ENCODE measurements at places on chromosomes 13 and 19. TPM values are rescaled to one million over a fixed set of nuclear protein-coding genes. Genes with fewer than 3 reads are reported as not detected.

GRCh38 chr13:30105381-30105780 lies 202.0 kb downstream of the KATNAL1 start:
- H3K27ac ChIP-seq = no peak overlapping the region
- peak; percentile 60 for DNase-seq
- H3K27me3 ChIP-seq = no peaks in the 10 kb centered on the region
- H3K36me3 ChIP-seq = no peaks in the 10 kb centered on the region

GRCh38 chr19:35719402-35720162 lies 1.8 kb downstream of the KMT2B start:
- peak overlapping the region; percentile 85 for H3K27ac ChIP-seq
- no peak for DNase-seq
- peaks cover 26% of the 10 kb centered on the region for H3K4me1 ChIP-seq
- H3K36me3 ChIP-seq = peaks cover 44% of the 10 kb centered on the region
- H3K4me3 ChIP-seq = peak overlapping the region; percentile 88

DNA sequence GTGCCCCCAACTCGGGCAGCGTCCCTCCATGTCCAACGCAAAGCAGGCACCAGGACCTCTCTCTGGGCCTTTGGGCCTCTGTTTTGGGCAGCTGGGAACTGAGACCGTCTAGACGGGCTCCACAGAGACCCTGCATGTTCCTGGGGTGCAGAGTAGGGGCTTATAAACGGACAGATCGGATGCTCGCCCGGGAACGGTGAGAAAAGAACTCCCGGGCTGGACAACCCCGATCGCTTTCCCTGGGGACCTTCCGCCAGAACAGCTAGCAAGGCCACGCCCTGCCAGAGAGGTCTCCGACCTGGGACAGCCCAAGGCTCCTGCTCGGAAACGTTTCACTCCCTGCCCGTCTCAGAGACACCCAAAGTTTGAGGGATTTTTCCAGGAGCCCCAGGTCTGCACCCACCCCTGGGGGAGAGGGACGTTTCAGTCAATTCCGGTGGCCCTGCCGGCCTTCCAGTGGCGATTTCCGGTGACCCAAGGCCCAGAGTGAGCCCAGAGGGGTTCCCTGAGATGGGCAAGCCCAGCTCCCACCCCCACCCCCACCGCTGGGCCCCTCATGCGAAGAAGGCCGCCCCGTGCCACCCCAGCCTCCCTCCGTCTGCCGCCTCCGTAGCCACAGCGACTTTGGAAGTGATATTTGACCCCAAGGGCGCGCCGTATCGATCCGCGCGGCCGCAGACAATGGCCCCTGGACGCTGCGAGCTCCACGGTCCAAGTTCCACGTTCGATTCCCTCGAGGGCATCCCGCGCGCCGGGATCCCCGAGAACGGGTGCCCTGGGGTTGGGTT lies 1.7 kb downstream of the NR2F6 start:
- DNase-seq = peak; percentile 73
- peak overlapping the region; percentile 89 for H3K4me3 ChIP-seq
- peak overlapping the region; percentile 79 for H3K27ac ChIP-seq
- no peaks in the 10 kb centered on the region for H3K27me3 ChIP-seq
- H3K4me1 ChIP-seq = peaks cover 54% of the 10 kb centered on the region
- peaks cover 6% of the 10 kb centered on the region for H3K36me3 ChIP-seq

- no peaks in the 10 kb centered on the region for H3K27me3 ChIP-seq
- no peak overlapping the region for H3K27ac ChIP-seq
- peaks cover 77% of the 10 kb centered on the region for H3K4me1 ChIP-seq
Observed at GRCh38 chr13:110536006-110536693, 25.4 kb downstream of the RAB20 start.

Gene WDR88
- total RNA-seq = not detected

Gene KANK3
- 49.0 TPM for total RNA-seq

Measured in lower lobe of right lung (tissue), 2 donors.